ENCODE measurements at places on chromosomes 6 and 20.

DNA sequence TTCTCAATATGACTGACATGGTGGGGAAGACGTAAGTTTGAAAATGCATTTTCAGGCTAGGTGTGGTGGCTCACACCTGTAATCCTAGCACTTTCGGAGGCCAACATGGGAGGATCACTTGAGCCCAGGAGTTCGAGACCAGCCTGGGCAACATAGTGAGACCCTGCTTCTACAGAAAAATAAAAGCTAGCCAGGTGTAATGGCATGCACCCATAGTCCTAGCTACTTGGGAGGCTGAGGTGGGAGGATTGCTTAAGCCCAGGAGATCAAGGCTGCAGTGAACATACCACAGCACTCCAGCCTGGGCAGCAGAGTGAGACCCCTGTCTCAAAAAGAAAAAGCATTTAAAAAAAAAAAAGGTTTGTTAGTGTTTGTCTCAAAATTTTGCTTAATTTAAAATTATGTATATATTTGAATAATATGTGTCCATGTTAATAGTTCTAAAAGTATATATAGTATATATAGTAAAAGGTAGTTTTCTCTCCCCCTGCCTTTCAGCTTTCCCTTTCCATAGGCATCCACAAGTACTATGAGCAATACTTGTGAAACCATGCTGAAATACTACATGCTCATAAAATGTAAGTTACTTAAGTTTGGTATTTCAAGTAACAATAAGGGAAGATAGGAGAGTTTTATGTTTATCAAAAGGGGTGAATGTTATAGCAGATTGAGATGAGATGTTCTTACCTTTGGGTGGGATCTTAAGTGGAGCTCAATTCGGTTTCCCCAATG is 15.1 kb downstream of the PTPRA start:
- peak; percentile 6 for DNase-seq

DNA sequence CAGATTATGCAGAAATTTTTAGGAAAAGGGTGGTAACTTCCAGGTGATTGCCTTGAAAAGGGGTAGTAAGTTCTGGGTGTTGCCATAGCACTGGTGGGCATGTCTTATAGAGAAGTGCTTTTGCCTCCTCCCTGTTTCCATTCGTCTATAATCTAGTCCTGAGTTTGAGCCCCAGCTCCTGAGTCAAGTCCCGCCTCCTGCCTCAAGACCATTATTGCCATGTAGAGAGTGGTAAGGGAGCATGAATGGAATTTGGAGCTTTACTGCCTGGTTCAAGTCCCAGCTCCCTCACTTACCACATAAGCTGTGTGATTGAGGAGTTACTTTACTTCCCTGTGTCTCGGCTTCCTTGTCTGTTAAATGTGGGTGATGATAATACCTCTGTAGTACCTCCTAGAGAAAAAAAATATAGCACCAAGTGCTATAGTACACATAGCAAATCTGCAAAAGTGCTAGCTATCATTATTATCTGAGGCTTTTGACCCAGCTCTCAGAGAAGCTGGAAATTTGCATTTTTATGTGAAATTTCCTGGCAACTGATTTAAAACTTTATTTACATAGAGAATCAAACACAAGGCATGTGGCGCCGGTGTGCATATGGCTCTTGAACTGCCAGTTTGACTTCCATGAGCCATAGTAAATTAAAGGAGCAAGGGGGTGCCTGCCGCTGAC is 36.0 kb downstream of the TGM6 start:
- no peak for DNase-seq

DNA sequence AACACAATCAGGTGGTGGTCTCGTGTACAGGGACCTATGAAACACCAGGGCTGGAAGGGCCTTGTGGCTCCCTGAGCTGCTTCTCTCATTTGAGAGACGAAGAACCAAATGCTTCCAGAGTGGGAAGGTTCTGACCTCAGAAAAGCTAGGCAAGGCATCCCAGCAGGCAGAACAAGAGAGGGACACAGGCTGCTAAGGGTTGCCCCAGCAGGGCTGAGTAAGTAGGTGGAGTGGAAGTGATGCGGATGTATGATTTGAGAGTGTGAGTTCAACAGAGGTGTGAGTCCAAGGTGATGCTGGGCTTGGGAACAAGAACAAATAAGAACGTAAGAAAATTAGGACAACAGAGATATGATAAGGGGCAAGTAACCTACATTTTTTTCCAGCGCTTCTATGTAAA is 147.8 kb downstream of the BACH2 start:
- DNase-seq, result no peak

- DNase-seq, result no peak
These were observed 150.3 kb downstream of the COL21A1 start for GRCh38 chr6:56096946-56097621.

- no peak for DNase-seq
These were observed 26.8 kb upstream of the DDR1 start for GRCh38 chr6:30857549-30857948.

GRCh38 chr6:34295721-34296120 is 46.9 kb upstream of the SMIM29 start:
- no peak for DNase-seq

- DNase-seq, result no peak
These were observed 182.2 kb upstream of the RREB1 start for GRCh38 chr6:6925391-6926164.

DNA sequence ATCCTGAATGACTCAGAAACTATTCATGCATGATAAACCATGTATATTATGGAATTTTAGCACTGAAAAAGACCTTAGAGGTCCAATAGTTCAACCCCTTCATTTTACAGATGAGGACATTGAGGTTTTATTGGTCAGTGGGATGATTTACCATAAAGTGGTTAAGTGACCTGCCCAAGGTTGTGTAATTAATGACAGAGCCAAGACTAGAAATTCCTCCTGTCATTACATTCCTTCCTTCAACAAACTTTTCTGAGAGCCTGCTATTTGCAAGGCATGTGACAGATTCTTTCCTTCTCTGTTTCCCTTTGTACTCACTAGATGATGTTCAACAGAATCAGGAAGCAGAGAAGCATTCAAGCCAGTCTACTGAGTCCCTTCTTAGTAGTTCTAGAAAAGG is 170.7 kb upstream of the KCNK16 start:
- DNase-seq, result no peak

- DNase-seq, result no peak
These were observed 27.4 kb downstream of the NPEPL1 start for GRCh38 chr20:58719971-58720371.

GRCh38 chr6:137272403-137272802 is 53.2 kb upstream of the IFNGR1 start:
- DNase-seq, result peak; percentile 34

DNA sequence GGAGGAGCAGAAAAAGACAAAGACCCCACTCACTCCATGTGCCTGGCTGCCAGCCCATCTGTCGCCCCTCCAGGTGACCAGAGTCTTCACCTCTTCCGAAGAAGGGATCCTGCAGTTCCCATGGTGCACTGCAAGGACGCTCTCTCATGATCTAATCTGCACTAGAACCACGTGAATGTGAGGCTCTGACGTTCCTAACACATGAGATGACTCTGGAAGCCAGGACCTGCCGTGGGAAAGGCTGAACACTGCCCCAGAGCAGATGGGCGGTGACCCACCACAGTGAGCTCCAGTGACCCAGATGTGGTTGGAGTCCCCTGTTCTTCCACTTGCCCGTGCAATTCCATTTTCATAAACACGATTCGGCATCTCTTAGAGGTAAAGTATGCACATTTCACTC is 39.6 kb upstream of the PDE10A start:
- DNase-seq, result no peak

GRCh38 chr6:105389543-105389942 is 13.3 kb downstream of the PREP start:
- peak; percentile 16 for DNase-seq

DNA sequence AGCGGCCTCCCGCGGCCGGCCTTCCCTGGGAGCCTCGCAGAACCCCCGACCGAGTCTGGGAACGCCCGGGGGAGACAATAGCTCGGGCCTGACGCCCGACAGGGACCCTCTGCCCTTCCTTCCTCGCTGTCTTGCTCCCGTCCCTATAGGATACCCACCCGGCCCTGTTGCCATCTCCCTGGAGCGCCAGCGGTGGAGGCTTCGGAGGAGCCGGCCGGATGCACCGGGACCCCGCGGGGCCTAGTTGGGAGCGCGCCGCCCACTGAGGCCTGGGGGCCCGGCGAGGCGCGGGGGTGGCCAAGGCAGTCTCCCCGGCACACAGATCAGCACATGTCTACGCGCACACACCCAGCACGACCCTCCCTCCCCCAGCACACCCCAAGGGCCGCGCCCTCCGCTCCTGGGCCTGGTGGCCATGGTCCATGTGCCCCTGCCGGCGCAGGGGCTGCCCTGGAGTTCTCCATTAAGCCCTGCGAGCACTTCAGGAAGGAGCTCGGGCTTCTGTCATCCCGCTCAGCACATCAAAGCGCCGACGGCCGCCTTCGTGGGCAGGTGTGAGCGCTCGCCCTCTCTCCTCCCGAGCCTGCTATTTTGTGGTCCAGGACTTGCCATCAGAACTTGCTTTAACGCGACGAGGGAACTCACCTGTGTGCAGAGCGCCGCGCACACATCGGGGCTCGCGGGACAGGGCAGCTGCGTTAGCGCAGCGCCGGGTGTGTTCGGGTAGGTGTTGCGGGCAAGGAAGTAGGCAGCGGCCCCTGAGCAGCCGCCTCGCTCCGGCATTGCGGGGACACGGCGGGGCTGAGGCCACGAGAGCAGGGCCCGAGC is 3.7 kb downstream of the FOXF2 start:
- no peak for DNase-seq

- peak; percentile 75 for DNase-seq
These were observed 70.2 kb upstream of the CD93 start for GRCh38 chr20:23156170-23156841.

All from fibroblast of the aortic adventitia (primary cell).